Fibroblast of skin of scalp (primary cell): ENCODE measurements at places on chromosomes 16 and 17.

GRCh38 chr16:82328881-82329469 is 159.0 kb upstream of the MPHOSPH6 start:
- no peak for DNase-seq

DNA sequence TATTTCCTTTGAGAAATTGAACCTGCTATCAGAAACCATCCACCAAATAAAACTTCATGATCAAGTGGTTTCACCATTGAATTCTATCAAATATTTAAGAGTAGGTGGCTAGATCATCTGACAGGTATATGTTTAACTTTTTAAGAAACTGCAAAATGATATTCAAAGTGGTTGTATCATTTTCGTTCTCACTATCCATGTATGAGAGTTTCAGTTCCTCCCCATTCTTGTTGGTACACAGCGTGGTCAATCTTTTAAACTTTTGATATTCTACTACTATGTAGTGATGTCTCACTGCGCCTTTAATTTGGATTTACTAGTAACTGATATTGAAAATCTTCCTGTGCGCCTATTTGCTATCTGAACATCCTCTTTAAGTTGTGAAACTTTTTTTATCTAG is 163.7 kb downstream of the CYB561 start:
- no peak for DNase-seq

DNA sequence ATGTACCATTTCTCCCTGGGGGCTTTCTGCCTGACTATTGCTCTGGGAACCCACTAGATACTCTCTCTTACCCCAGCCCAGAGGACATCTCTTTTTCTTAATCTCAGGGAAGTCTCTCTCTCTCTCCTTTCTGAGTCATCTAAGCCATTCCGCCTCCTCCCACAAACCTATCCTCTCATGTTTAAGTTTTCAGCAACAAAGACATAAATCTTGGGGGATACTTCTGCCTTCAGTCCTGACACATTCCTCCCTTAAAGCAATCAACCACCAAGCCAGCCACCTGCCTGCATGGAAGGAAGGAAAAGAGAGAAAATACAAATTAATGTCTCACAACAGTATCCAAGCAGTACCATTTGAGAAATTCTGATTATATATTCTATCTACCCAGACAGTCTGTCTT is 128.8 kb downstream of the HS3ST2 start:
- no peak for DNase-seq

- no peak for DNase-seq
Measured at GRCh38 chr16:1933097-1933661, 9.8 kb downstream of the MSRB1 start.

DNA sequence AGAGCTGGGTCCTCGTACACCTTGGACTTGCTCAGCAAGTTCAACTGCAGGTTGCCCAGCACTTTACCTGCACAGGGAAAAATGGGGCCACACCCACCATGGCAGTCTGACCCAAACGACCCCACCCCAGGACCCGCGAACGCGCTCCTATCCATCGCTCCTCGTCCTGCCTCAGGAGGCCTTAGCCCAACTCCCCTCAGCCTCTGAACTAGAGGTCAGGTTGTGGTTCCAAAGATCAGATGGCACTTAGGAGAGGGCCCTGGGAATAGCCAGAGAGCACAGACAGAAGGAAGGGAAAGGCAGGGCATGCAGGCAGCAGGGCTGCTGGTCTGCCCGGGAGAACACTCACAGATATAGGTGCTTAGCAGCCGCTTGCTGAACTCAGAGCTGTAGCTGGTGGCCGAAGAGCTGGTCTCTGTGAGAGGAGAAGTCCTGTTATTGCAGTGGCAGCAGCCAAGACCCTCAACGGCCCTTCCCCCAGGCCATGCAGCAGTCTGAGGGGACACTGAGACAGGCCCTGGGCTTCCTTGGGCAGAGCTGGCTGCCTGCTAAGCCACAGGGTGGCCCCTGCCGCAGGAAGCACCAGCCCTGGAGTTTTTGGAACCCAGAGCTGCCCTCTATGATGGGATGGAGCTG is 6.9 kb downstream of the ZACN start:
- no peak for DNase-seq
